ENCODE measurements at places on chromosomes 7 and 10.

DNA sequence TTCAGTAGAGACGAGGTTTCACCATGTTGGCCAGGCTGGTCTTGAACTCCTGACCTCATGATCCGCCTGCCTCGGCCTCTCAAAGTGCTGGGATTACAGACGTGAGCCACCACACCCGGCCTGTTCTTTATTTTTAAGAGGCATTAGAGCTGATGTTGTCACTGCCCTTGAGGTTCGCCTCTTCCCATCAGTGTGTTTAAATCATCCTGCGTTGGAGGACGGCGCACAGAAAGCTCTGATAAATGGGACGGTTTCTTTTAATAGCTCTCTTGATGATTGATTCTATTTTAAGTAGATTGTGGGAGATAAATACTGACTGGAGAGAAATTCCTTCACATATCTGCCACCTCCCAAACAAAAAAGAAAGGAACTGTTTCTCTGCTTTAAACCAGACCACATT, 29.0 kb downstream of the UPP1 start:
- DNase-seq = no peak

DNA sequence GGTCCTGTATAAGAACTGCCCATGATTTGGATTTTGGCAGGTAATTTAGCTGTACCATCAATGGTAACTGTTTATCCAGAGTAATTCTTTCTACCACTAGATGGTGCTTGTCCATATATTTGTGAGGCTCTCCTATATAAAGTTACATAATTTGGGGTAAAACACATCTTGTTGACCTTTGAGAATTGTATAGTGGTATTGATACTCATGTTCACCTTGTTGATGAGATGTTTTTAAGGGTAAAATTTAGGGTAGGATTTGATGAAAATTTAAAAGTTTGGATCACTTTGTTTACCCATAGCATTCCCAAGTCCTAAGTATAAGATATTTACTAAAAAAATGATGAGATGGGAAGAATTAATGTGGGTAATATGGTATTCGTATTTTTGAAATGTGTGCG, 31.6 kb downstream of the ST7 start:
- DNase-seq = peak; percentile 78

DNA sequence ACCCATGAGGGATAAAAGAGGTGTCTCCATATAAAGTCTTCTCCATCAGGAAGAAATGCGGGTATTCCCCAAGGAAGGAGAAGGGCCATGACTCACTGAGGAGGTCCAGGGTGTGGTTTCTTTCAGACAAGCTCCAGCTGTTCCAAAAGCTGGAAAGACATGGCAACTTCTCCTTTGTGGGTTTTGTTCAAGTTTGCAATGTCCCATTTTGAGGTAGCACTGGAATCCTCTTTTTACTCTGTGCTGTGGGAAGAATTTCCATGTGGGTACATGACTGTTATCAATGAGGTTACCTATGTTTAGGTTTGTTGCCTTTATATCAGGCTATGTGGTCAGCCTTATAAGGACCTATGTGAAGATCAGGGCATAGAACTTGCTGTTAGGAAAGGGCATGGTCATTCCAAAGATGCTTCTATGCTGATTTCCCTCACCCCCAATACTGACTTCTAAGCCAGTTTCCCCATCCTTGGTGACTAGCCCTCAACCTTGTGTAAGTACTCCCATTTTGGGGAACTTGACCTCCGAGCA, 697.5 kb downstream of the INHBA start:
- DNase-seq = peak; percentile 5

GRCh38 chr7:113217314-113217713, 99.0 kb upstream of the SMIM30 start:
- DNase-seq = no peak

DNA sequence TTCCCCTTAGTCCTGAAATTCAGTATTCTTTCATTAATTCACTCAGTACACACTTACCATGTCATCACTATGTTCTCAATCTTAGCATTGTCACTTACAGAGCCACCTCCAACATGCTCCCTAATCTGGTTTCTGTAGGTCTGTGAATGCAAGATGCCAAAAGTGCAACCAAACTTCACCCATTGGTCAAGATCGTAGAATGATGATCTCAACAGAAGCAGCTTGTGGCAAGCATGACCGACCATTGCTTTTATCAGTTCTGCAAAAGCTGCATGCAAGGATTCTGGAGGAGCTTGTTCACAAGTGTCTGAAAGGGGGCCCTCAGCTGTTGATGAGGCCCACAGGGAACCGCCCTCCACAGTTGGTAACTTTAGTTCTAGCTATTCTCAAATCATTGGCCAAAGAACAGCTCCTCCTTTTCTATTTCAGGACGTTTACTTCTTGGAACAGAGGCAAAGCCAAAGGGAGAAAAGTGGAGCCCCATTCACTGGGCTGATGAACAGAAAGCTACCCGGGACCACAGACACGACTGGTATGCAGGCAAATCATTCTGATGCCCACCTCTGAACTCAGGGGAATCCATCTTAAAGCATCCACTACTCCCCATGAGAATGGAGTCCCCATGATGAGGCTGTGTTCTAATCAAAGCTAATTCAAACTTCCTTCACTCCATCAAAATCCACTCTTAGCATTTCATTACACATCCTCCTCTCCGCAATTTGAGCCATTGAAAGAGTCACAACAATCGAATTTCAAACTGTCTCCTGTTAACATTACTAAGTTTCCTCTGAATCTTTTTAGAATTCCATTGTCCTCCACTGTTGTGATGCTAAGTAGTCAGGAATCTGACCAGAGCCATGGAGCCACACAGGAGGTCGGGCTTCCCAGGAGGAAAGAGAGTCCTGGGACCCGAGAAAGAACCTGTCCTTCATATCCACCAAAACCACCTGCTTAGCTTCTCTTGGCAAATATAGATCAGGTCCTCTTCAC, 13.9 kb downstream of the GRB10 start:
- no peak for DNase-seq

- DNase-seq = no peak
Measured at GRCh38 chr10:565146-565545, 124.3 kb downstream of the DIP2C start.

GRCh38 chr10:21078410-21079329, 181.6 kb upstream of the NEBL start:
- peak; percentile 81 for DNase-seq
